ENCODE measurements at places on chromosomes 4 and X.
A peak's percentile ranks its signal among the peaks of the same experiment; 100 is the strongest.

- no peak for DNase-seq
Observed at GRCh38 chr4:140944572-140944971, 188.4 kb upstream of the TBC1D9 start.

DNA sequence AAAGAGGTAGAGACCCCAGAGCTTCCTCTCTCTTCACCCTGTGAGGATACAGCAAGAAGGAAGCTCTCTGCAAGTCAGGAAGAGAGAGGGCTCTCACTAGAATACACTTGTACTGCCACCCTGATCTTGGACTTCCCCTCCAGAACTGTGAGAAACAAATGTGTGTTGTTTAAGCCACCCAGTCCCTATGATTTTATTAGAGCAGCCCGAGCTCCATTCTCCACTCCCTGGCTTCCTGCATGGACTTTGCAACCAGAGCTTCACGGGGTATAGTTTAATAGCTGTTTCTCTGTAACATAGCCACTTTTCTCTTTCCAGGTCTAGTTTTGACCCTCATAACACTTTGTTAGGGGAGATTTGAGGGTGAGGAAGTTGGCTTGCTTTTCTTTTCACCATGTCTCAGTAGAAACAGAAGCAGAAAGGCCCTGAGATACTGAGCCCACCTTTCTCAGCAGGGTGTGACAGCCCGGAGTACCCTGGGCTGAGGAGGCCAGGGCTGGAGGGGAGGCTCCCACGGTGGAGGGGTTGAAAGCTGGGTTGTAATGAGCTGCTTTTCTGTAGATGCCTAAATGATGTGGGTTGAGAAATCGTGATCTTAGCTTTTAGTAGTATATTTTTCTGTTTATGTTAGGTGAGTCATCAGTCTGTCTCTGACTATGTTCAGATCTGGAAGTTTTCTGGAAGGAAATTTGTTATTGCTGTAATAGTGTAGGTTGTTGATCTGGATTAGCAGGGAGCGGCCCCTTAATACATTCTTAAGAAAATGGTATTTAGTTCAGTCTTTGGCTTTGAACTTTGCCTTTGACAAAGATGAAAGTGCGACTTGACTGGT lies 118.6 kb downstream of the PTTG2 start:
- DNase-seq: peak; percentile 79

DNA sequence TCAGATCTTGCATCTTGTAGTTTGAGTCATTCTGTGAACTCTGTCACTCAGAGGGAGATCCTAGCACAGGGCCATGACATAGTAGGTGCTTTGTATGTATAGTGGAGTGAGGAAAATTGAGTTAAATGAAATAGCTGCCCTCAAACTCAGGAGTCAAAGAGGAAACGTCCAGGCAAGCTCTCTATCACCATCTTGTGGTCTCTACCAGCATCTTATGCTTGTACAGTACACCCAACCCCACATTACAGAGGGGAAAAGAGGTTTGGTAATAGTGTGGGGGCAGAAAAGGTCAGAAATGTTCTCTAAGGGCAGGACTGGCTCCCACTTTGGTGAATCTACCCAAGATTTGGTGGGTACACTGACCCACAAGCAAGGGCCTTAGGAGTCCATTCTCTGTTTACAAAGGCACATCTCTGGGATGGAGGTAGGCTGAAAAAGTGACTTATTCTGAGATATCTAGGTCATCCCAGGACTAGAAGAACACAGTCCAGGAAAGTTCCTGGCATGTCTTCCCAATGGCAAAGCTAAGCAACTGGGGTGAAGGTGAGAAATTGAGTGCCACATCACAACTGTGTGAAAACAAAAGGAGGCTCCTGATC lies 131.8 kb downstream of the OR13H1 start:
- peak; percentile 10 for DNase-seq

DNA sequence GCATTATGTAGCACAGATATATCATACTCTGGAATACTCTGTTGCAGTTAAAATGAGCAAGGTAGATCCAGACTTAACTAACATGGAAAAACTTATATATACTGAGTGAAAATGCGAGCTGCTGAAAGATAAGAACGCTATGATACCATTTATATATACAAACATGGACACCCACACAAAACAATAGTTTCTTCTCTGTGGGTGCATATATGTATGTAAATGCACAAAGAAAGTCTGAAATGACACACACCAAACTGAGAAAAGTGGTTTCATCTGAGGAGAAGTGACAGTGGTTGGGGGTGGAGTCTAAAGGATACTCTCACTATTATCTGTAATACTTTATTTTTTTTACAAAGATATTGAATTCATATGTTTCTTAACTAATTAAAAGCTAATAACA lies 12.2 kb upstream of the FGF2 start:
- DNase-seq: no peak

DNA sequence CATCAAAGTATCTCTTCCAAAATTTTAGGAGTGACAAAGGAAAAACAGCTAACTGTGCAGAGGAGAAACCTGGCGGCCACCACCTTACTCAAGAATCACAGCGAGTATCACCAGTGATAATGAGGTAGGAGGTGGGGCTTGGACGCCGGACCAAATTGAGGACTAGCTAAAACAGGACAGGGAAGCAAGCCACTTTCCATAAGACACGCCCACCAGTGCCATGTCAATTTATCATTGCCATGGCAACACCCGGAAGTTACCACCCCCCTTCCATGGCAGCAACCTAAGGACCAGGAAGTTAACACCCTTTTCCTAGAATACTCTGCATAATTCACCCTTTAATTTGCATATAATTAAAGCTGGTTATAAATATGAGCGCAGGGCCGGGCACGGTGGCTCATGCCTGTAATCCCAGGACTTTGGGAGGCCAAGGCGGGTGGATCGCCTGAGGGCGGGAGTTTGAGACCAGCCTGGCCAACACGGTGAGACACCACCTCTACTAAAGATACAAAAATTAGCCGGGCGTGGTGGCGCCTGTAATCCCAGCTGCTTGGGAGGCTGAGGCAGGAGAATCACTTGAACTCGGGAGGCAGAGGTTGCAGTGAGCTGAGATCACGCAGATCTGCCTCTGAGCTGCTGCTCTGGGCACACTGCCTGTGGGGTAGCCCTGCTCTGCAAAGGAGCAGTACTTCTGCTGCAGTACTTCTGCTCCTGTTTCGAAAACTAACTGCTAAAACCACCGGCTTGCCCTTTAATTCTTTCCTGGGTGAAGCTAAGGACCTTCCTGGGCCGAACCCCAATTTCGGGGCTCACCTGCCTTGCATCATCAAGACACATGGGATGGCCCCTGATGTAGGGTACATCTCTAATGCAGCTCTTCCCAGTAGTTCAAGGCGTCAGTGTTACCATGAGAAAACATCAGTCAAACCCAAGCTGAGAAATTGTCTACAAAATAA lies 116.7 kb downstream of the HMX1 start:
- DNase-seq: no peak

GRCh38 chr4:55242506-55242905 lies 103.5 kb upstream of the SRD5A3 start:
- DNase-seq: peak; percentile 26

DNA sequence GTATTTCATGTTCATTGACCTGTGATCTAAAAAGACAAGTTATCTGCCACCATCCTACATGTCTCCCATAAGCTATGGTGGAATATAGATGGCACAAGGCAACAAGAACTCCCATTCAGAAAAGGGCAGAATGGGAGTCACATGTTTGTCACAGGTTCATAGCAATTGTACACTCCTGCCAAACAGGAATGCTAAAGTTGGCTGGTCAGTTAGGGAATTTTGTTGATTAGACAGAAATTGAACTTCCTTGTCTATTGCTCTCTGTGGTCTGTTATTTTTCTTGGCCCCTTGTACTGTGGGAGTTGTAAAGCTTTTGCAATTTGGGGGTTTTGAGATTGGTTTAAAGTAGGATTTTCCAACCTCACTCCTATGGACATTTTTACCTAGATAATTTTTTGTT lies 101.7 kb upstream of the SOD3 start:
- DNase-seq: no peak

DNA sequence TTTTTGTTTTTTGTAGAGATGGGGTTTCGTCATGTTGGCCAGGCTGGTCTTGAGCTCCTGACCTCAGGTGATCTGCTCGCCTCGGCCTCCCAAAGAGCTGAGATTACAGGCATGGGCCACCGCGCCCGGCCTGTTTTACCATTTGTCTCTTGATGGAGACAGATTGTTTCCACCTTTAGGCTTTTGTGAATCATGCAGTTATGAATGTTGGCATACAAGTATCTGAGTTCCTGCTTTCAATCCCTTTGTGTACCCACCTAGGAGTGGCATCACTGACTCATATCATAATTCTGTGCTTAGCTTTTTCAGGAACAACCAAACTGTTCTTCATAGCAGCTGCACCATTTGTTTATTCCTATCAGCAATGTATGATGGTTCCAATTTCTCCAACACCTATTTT lies 20.2 kb upstream of the MGST2 start:
- no peak for DNase-seq

- no peak for DNase-seq
Observed at GRCh38 chr4:163810755-163811154, 316.3 kb downstream of the TMA16 start.

DNA sequence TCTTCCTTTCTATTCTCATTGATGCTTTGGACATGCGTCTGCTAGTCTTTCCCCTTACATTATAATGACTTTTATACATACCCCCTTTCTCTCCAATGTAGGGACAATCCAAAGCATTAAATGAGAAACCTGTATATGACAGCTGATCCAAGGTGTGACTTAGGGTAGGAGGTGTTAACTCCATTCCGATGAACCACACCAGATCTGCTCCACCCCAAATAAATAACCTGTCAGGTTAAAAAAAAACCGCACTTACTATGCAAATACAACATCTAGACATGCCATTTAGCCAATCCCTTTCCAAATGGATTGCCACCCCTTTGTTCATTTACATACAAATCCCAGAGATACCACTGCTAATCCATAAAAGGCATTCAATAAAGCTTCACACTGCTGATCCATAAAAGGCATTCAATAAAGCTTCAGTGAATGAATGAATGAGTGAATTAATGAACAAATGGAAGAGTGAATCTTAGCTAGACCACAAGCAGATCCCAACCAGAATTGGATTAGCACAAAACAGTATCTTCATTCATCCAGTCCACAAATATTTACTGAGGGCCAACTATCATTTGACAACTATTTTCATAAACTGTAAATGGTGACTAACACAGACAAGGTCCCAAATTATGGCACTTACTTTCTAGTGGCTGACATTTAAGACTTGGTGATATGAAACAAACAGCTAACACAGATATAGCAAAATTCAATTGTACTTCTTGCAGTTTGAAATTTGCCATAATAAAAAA lies 158.9 kb upstream of the MAP3K15 start:
- DNase-seq: no peak

- DNase-seq: no peak
Observed at GRCh38 chrX:2756548-2756947, 4.7 kb downstream of the XG start.

- no peak for DNase-seq
Observed at GRCh38 chr4:44679060-44679459, 840 bp downstream of the GUF1 start.

DNA sequence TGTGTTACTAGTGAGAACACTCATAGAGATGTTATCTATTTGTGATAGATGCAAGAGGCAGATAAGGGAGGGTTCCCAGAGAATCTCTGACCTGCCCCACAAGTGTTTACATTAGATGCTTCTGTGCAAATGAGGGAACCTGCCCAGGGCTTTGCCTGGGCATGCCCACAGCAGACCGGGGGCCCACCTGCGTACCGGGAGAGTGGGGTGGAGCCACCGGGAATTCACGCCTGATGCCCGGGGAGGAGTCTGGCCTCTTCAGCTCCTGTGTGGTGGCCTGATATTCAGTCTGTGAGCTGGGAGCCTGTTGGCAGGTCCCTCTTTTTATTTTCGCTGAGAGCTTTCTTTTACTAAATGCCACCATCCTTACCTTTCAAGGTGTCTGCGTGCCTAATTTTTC lies 155.7 kb downstream of the SNCA start:
- no peak for DNase-seq

- no peak for DNase-seq
Observed at GRCh38 chr4:6464842-6465588, 7.4 kb downstream of the PPP2R2C start.

DNA sequence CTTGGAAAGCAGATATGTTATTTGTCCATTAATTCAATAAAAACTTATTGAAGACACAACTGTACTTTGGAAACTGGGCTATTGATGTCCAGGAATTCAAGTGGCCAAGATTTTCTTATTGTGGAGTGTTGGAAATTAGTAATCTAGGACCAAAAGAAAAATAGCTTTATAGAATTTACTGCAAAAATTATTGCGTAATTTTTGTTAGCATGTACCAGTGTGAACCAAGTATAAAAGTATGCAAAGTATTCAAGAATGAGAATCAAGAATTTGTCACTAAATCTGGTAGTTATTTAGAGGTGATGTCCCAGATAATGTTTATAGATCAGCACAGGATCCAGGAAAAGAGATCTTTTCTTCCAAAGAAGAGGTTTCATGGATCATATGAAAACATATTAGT lies 468.9 kb upstream of the CTSO start:
- no peak for DNase-seq

GRCh38 chr4:112518675-112519074 lies 2.7 kb upstream of the NEUROG2 start:
- DNase-seq: no peak

- DNase-seq: peak; percentile 69
Observed at GRCh38 chr4:53558065-53558801, 33.1 kb downstream of the LNX1 start.

- no peak for DNase-seq
Observed at GRCh38 chr4:106096454-106096853, 201.2 kb downstream of the NPNT start.

DNA sequence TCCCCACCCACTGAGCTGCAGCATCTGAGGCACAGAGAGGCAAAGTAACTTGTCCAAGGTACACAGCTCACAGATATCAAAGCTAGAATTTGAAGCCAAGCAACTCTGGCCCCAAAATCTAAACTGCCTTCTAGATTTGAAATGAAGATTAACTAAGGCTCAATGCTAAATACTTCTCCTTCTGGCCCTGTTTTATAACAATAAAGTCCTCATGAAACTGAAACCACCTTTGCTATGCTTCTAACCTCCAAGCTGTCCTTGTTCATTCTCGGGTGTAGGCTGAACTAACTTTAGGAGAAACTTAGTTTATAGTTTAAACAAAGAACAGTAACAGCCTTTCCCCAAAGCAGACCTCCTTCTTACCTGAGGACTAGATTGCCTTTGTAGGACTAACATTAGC lies 93.6 kb downstream of the DCTD start:
- no peak for DNase-seq

DNA sequence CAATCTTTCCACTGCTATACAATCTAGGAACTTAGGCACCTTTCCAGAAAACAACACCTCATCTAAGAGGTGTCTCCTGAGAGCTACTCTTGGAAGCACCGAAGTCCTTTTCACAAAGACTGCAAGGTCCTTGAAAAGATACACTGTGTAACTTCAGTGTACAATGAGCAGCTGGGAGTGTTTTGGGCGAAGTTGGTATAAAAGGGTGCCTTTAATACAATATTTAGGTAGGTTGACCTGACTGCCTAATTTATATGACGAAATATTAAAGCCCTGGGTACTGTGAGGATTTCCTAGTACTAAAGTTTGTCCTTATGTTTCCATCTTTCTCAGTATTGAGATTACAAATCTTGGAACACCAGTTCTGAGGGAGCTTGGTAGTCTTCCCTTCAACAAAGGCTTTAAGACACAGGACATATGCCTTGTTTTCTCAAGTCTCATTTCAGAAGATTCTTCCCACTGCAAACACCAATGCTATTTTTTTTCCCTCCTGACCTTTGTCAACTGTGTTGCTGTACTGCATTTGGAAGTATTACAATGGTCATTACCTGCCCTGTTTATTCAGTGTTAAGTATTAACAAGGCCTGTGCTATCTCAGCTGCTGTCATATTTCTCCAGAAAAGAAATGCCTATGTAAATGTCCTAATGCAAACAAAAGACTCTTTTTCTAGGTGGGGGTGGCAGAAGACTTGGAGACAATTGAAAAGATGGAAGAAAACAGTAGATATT lies 134.2 kb downstream of the MAML3 start:
- DNase-seq: no peak

GRCh38 chr4:102345795-102346100 lies 466 bp upstream of the SLC39A8 start:
- DNase-seq: peak; percentile 72
